ENCODE measurements at places on chromosomes 3 and 15.

DNA sequence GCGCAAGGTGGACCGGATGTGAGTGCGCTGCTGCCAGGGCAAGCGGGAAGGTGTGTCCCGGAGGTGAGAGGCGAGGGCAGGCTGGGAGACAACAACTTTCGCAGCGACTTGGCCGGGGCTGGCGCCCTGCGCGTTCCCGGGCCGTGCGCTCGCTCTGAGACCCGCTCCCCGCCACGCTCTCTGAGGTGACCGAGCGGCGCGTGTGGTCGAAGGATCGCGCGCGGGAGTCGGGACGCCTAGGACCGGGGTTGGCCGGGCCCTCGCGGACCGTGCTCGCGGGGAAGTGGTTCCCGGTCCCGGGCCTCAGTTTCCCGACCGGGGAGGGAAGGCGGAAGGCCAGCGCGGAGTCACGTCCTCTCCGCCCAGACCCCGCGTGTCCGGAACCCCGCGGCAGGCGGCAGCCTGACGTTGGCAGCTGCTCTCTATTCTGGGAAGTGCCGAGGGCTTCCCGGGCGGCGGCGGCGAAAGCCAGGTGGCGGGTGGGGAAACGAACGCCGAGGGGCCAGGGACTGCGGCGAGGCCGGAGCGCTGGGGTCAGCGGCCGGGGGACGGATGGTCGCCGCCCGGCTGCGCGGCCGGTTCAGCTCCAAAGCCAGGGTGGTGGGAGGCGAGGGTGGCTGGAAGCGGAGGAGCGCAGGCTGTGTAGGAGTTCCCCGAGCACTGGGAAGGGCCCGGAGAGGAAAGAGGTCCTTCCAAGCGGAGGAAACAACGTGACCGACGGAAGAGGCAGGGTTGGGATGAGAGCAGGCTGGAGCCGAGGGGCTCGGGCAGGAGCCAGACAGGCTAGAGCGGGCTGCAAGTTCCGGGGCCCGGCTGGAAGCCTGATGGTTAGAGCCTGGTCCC lies 1.0 kb upstream of the IGF2BP2 start:
- no peak for DNase-seq

DNA sequence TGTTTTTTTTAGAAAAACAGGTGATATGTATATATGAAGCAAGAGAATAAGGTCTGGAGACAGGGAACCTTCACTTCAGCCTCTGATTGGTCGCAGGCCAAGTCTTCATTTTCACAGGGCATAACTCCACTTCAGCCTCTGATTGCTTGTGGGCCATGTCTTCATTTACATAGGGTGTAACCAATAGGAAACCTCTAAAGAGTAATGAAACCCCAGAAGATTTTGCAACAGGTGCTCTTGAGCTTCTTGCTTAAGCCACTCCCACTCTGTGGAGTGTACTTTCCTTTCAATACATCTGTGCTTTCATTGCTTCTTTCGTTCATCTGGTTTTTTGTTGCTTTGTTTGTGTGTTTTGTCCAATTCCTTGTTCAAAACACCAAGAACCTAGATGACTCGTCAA lies 22.6 kb upstream of the SCG3 start:
- no peak for DNase-seq

- DNase-seq, result no peak
Observed at GRCh38 chr15:30978328-30978727, 13.1 kb downstream of the MTMR10 start.

GRCh38 chr3:13269711-13270378 lies 150.3 kb downstream of the NUP210 start:
- no peak for DNase-seq

DNA sequence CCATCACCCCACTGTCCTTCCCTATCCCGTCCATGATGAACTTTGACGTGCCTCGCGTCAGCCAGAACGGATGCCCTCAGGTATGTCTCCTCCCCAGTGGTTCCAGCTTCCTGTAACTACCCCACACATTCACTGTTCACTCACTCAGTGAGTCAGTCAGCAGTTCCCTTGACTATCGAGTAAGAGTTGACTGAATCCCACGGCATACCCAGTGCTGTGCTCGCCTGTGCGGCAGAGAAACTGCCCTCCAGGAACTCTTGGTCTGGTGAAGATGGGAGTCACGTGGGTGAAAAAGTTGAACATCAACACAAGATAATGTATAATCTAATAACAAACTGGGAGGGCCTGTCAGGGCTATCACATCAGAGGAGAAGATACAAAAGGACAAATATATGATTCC lies 36.7 kb downstream of the CCDC33 start:
- DNase-seq, result no peak

- no peak for DNase-seq
Observed at GRCh38 chr15:95538693-95539092, 791.8 kb upstream of the NR2F2 start.

- DNase-seq, result no peak
Observed at GRCh38 chr3:154095832-154096421, 25.3 kb upstream of the ARHGEF26 start.

GRCh38 chr15:58383876-58384275 lies 47.9 kb upstream of the LIPC start:
- DNase-seq, result no peak

- DNase-seq, result no peak
Observed at GRCh38 chr3:132064114-132064513, 29.3 kb upstream of the CPNE4 start.

- no peak for DNase-seq
Observed at GRCh38 chr3:61573441-61573840, 12.1 kb downstream of the PTPRG start.

GRCh38 chr3:62636235-62636826 lies 238.9 kb downstream of the CADPS start:
- no peak for DNase-seq

GRCh38 chr3:162391301-162391700 lies 894.7 kb downstream of the OTOL1 start:
- no peak for DNase-seq

GRCh38 chr3:55505776-55506175 lies 18.7 kb upstream of the WNT5A start:
- no peak for DNase-seq

- no peak for DNase-seq
Observed at GRCh38 chr15:27218426-27218825, 247.4 kb downstream of the GABRG3 start.

Measured in HS-5 (cell line).